ENCODE measurements at places on chromosomes 2 and 18. TPM values are rescaled to one million over a fixed set of nuclear protein-coding genes. Genes with fewer than 3 reads are reported as not detected.

The COL5A2 gene
- total RNA-seq = 8.1 TPM

The ADCY3 gene
- total RNA-seq = 14.6 TPM

The DSG1 gene
- total RNA-seq = 0.77 TPM

The ZNF385B gene
- 4.1 TPM for total RNA-seq

The LAMA3 gene
- 3.4 TPM for total RNA-seq

The NAT8 gene
- total RNA-seq = not detected

The GKN2 gene
- not detected for total RNA-seq

The SLC38A11 gene
- 1.0 TPM for total RNA-seq

The C2orf92 gene
- 2.3 TPM for total RNA-seq

The MYOM1 gene
- total RNA-seq = 724 TPM

The CLHC1 gene
- total RNA-seq = 9.4 TPM

The SLC5A7 gene
- total RNA-seq = 0.07 TPM

The FEV gene
- not detected for total RNA-seq

The MLPH gene
- 88.9 TPM for total RNA-seq

The CCDC102B gene
- total RNA-seq = 4.9 TPM

The GULP1 gene
- total RNA-seq = 4.6 TPM

The PXDN gene
- 18.5 TPM for total RNA-seq
